ENCODE measurements at places on chromosomes 7 and 10.

DNA sequence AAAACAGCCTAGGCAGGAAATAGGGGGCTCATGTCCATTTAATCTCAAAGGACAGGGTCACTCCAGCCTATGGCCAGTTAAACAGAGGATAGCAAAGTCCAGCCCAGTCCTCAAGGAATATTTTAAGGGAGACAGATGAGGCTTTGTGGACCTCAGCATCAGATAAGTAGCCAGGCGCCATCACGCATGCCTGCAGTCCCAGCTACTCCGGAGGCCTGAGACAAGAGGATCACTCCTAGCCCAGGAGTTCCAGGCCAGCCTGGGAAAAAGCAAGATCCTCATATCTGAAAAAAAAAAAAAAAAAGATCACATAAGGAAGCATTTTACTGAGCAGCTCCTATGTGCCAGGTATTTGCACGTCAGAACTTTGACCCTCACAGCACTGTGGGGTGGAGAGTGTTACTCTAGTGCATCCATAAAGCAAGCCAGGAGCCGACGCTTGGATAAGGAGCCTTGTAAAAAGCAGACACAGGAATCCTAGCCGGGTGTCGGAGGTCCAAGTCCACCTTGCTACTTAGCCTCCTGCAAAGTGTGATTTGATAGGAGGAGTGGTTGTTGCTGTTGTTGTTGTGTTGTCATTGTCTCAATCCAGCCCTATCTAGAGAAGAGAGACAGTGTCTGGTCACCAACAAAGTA lies 61.8 kb upstream of the DOCK1 start:
- no peak for DNase-seq

GRCh38 chr10:105540381-105540780 lies 899.3 kb downstream of the SORCS3 start:
- DNase-seq: no peak

DNA sequence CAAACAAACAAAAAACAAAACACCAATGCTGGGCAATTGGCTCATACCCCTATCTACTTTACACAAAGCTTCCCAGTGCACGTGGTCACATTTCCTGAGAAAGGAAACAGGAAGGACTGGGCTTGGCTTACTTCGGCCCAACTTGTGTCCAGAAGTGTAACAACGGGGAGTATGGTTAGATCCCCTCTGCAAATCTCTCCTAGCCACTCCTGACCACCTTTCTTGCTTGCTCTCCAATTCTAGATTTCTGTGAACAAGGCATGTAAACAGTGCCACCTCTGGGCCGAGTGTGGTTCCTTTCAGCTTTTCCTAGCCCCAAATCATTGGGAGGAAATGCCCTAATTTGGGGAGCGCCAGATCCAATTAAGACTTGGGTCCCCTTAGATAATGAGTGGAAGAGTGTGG lies 21.0 kb upstream of the FRAT2 start:
- DNase-seq: no peak

- no peak for DNase-seq
Observed at GRCh38 chr10:12358863-12359564, 9.7 kb downstream of the CAMK1D start.
